ENCODE measurements at places on chromosomes 7 and 10.

GRCh38 chr7:11212080-11212711 lies 238.5 kb downstream of the PHF14 start:
- peak; percentile 32 for DNase-seq

DNA sequence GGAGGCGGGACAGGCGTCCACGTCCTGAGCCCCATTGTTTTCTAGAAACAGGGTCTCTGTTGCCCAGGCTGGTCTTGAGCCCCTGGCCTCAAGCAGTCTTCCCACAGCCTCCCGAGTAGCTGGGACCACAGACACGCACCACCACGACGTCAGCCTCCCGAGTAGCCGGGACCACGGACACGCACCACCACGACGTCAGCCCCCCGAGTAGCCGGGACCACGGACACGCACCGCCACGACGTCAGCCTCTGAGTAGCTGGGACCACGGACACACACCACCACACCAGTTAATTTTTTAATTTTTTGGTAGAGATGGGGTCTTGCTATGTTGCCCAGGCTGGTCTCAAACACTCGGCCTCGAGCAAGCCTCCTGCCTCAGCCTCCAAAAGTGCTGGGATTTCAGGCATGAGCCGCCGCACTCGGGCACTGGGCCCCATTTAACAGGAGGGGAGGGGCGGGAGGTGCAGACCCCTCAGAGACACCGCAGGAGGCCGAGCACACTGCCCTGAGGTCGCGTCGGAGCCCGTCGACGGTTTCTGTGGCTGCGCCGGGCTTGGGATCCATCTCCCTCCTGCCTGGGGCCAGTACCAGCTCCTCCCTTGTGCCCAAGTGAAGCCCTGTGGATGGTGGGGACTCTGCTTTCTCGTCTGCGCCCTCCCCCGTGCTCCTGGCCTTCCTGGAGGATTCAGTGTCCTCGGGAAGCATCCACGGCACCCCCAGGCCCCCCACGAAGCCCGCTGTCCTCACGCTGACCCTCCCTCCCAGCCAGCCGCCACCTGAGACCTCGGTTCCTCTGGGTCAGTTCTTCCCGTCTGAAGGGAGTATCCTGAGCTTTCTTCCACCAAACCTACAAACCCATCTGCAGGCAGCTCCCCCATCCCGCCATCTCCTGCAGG lies 13.0 kb downstream of the FAM20C start:
- DNase-seq, result no peak

DNA sequence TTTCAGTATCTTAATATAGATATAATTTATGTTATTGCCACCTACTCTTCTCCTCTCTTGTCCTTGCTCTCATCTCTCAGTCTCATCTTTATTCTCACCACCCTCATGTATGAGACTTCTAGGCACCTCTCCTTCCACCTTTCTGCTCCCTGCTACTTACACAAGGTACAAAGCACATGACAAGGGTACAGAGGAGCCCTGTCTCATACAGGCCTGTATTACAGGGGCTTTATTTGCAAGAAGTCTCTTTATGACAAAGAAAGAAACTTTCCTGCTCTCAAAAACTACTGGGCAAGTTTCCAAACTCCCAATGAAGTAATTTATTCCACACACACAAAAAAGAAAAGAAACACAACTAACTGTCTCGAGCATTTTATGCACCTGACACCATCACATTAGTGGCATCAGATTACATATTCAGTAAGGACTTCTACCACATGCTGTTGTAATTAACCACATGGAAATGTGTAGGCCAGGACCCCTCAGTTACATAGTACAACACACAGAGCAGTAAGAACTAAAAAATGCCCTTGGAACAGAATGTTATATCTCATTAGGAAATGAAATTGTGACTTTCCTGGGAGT lies 253.1 kb downstream of the FZD1 start:
- DNase-seq, result no peak

- no peak for DNase-seq
These were observed 56.0 kb downstream of the NRF1 start for GRCh38 chr7:129667551-129667950.

GRCh38 chr7:25665903-25666670 lies 437.8 kb upstream of the NPVF start:
- no peak for DNase-seq

DNA sequence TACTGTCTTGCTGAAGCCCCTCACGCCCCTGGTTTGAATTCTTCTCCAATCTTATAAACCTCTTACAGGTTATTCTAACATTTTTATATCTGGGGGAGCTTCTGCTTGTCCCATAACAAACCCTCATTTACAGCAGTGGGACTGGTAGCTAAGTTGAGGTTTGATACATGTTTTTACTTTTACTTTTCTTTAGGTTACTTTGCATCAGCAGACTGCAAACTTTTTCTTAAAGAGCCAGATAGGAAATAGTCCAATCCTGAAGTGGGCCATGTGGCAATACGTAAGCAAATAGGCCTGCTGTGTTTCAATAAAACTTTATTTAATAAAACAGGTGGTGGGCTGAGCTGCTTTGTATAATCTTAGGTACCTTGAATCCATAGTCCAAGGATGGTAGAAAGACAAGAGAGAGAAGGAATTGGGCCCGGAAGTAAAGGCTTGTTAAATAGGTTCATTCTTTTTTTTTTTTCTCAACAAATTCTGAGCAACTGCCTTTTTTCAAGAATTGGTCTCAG lies 27.3 kb downstream of the RAB18 start:
- no peak for DNase-seq

- no peak for DNase-seq
These were observed 44.0 kb upstream of the FAM133B start for GRCh38 chr7:92634205-92634604.

GRCh38 chr10:44937196-44938005 lies 22.2 kb upstream of the RASSF4 start:
- no peak for DNase-seq

DNA sequence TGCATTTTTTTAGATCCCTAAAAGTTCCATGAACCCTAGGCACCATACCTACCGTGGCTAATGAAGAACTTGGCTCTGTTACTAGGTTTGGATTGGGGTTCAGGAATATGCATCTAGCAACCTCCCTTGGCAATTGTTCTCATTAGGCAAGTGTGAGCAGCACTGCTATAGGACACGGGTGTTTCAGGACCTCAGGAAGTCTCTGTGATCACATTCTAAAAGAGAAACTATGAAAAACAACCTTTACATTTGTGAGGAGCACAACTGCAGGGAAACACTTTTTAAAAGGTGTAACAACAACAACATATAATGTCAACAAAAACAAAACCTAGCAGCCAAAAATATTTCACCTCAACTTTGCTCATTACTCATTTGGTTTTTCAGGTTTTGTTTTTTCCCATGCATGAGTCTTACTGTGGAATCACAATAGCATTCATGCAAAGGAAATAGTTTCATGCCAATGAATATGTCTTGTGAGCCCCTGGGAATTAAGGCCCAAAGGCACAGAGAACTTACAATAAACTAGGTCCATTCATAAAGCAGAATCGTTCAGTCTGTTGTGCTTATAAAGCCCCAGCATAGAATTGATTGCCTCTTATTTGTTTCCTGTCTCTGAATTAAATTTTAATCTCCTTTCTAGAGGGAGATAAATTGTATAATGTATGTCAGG lies 255.7 kb upstream of the DGKB start:
- DNase-seq, result no peak

GRCh38 chr10:104548090-104548489 lies 93.0 kb upstream of the SORCS3 start:
- no peak for DNase-seq

- DNase-seq, result peak; percentile 75
These were observed 804 bp downstream of the C10orf95 start for GRCh38 chr10:102450374-102451104.

GRCh38 chr7:149855361-149856305 lies 17.5 kb downstream of the ZNF862 start:
- DNase-seq, result no peak

Data from activated T-cell treated with anti-CD3 and anti-CD28 coated beads for 24 hours (primary cell).